ENCODE measurements at places on chromosomes 4 and X.

- peak; percentile 37 for DNase-seq
These were observed 44.1 kb upstream of the SH3RF1 start for GRCh38 chr4:169314906-169315305.

DNA sequence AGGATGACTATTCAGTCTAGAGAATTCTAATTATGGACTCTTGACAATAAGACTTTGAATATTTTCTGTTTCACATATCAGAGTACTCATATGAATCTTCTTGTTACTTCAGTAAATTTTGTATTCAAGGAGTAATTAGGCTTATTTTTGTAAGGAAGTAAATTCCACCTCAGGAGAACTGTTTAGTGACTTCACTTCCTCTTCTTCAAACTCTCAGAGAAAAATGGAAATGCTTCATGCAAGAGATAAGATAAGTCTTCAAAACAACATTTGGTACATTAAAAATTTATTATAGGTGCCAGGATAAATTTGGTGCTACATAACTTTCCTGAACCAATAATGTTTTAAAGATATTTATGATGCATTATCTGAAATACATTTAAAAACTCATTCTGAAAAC lies 1421.9 kb downstream of the PCDH7 start:
- no peak for DNase-seq

- DNase-seq = peak; percentile 14
These were observed 14.1 kb upstream of the MGST2 start for GRCh38 chr4:139651282-139652194.

- no peak for DNase-seq
These were observed 28.1 kb downstream of the ANK2 start for GRCh38 chr4:113077575-113077974.

DNA sequence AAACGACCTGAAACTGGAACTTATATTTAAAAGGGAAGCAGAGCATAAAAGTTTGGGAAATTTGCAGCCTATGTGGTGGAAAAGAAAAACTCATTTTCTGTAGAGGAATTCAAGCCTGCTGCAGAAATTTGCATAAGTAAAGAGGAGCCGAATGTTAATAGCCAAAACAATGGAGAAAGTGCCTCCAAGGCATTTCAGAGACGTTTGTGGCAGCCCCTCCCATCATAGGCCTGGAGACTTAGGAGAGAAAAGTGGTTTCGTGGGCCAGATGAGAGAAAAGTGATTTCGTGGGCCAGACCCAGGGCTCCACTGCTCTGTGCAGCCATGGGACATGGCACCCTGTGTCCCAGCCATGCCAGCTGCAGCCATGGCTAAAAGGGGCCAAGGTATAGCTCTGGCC lies 361.9 kb downstream of the PCDH19 start:
- no peak for DNase-seq

DNA sequence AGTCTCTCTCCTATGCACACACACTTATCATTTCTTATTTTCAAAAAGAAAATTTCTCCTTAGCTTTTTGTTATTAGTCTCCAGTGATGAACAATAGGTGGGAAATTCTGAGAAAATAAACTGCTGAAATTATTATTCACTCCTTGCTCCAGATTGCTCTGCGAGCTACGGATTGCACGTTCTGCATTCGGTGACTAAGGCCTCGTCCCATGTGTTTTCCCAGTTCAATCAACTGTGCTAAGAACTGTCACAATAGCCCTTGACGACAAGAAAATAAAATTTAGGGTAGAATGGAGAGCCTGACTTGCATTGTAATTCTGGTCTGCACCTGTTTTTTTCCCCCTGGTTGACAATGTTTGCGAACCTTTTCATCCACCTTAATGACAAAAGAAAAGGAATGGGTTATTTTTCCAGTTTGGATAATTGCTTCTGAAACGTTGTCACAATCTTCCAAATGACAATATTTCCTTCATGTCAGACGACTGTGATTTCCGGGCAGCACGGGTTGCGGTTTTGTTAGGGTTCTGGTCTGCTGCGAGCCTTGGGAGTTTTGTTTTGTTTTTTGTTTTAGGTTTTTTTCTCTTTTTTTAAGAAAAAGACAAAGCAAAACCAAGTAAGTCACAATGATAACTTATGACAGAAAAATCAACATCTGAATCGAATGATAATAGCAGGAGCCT lies 124.5 kb upstream of the NOCT start:
- DNase-seq = no peak

DNA sequence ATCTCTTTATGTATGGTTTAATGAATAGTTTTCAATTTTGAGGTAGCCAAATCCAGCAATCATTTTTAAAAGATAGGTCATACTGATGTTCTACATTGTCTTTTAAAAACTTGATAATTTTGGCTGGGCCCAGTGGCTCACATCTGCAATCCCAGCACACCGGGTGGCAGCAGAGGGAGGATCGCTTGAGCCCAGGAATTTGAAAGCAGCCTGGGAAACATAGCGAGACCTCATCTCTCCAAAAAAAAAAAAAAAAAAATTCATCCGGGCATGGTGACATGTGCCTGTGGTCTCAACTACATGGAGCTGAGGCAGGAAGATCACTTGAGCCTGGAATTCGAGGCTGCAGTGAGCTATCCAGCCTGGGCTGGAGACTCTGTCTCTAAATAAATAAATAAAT lies 419.8 kb downstream of the GALNTL6 start:
- no peak for DNase-seq

DNA sequence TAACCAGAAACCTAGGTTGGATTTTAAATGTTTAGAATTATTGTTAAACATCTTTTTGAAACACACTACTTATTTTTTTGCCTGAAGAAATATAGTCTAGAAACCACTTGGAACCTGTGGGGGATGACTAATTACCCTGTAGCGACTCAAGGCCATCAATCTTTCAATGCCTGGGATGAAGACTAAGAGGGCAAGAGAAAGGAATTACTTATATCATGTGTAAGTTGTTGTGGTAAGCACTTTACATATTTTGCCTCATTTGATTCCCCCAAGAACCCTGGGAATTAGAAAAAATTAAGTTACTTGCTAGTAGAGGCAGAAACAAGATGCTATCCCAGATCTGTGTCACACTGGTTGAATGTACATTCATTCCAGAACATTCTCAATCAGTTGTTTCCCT lies 170.9 kb upstream of the GRIA3 start:
- no peak for DNase-seq

DNA sequence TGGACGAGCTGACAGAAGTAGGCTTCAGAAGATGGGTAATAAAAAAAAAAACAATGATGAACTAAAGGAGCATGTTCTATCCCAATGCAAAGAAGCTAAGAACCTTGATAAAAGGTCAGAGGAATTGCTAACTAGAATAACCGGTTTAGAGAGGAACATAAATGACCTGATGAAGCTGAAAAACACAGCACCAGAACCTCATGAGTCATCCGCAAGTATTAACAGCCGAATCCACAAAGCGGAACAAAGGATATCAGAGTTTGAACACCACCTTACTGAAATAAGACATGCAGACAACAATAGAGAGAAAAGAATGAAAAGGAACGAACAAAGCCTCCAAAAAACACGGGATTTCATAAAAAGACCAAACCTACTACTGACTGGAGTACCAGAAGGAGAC lies 10.5 kb downstream of the NELFA start:
- no peak for DNase-seq

- no peak for DNase-seq
These were observed 204.6 kb downstream of the PDGFRA start for GRCh38 chr4:54433686-54434085.

DNA sequence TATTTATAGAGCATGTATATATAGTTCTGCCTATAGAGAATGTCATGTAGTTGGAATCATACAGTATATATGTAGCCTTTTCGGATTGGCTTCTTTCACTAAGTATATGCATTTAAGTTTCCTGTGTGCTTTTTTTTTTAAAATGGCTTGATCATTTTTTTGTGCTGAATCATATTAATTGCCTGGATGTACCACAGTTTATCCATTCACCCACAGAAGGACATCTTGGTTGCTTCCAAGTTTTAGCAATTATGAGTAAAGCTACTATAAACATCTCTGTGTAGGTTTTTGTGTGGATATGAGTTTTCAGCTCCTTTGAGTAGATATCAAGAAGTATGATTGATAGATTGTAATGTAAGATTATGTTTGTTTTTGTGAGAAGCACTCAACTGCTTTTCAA lies 23.8 kb downstream of the PTTG2 start:
- DNase-seq = no peak

DNA sequence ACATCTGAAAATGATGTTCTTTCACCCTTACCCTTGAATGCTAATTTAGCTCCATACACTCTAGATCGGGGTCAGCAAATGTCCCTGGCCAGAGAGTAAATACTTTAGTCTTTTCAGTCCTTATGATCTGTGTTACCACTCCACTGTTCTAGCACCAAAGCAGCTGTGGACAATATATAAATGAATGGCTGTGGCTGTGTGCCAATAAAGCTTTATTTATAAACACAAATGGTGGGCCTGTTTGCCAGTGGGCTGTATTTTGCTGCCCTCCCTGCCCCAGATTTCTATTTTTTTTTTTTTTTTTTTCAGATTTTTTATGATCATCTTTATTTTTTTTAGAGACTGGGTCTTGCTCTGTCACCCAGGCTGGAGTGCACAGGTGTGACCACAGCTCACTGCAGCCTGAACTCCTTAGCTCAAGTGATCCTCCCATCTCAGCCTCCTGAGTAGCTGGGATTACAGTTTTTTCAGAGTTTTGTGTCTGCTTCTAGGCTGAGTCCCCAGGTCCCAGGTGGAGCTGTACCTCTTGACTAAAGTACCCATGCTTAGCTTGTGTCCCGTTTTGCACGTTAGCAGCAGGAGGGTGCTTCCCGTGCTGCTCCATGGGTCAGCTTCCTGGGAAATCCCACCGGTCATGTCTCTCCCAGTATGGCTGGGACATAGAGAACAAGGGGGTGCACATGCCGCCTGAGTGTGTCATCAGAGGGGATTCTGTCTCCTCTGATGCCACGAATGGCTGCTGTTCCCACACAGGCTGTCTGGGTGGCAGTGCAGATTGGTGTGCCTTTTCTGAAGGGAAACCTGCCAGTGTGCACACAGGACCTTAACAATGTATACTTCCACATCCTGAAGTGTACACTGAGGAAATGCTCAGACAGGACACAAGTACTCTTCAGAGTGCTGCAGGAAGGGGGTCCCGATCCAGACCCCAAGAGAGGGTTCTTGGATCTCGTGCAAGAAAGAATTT lies 16.0 kb upstream of the GRPEL1 start:
- no peak for DNase-seq

DNA sequence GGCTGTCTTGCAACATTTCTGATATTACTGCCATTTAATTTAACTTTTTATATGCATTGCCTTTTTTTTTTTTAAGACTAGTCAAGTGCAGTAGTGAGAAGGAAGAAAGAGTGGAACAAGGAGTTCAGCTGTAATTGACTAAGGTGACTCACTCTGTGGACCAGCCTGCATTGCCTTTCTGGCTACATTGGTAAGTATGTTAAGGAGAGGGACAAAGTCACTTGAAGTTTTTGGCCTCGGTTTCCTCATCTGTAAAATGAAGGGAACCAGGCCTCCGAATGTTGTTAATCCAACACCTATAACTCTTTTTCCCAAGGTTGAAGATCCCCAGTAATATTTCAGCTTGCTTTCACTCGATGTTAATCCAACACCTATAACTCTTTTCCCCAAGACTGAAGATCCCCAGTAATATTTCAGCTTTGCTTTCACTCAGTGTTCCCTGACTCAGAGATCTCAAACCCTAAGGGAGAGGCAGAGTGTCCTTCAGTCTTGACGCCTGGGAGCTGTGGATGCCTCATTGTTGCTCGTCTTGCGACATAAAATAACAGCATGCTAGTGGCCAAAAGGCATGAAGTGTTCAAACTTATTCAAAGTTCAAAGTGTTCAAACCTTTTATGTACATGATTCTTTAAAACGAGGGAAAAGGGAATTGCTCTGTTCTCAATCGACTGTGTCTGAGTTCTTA lies 102.0 kb downstream of the SORBS2 start:
- DNase-seq = no peak

GRCh38 chr4:2042204-2042946 lies 16.8 kb upstream of the NAT8L start:
- DNase-seq = no peak

- DNase-seq = peak; percentile 27
These were observed 253.2 kb downstream of the SPRY1 start for GRCh38 chr4:123649645-123650391.

- no peak for DNase-seq
These were observed 498.5 kb upstream of the DIPK2B start for GRCh38 chrX:45699158-45699557.

- DNase-seq = no peak
These were observed 113.6 kb downstream of the MID1 start for GRCh38 chrX:10506781-10507180.

DNA sequence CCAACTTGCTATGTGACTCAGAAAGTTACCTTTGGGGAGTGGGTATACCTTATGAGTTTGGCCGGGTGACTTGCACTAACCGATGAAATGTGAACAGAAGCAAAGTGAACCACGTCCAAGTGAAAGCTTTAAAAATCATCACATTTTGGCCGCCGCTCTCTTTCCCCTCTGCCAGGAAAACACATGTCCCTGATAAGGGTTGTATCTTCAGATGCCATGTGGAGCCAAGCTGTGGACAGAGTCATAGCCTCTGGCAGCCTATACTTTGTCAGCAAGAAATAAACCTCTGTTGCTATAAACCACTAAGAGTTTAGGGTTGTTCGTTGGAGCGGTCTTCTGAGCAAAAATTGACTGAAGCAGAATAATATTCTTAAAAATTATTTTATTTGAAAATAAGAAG lies 92.3 kb downstream of the PRDM5 start:
- no peak for DNase-seq

GRCh38 chrX:46333550-46333949 lies 211.7 kb downstream of the ZNF674 start:
- no peak for DNase-seq

DNA sequence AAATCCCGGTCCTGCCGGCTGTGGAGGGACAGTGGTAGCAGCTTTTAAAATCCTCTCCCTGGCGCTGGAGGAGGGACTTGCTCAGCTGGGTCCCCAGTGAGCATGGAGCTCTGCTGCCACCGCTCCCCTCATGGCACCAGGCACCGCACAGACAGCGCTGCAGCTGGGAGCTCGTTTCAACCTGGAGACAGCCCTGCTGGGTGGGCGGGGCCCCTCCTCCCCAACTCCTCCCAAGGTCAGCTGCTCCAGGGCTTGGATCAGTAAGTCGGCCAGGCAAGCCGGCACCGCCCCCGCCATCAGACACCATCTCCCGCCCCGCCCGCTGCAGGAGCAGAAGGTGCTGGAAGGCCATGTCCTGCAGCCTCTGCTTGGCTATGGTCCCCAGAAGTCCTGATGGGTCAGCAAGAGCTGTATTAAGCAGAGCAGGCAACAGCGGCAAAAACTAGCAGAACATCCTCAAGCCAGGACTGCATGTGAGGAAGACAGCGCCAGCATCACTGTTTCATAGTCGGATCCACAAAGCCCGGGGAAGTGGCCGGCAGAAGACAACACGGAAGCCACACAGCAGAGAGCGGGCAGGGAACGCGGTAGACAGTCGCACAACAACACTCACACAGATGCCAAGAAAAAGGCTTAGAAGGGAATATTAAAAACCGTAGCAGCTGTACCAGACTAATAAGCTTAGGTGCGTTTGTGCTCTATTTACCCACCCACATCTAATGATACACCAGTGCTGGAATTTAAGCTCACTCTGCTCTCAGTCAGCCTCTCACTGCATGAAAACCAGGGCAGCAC lies 16.2 kb downstream of the ZFYVE28 start:
- DNase-seq = no peak

Data from NCI-H2107 (cell line).